Activated naive CD8-positive, alpha-beta T cell treated with anti-CD3 and anti-CD28 coated beads, Interleukin-2, amount 50 U/mL, for 24 hours (primary cell): ENCODE measurements at places on chromosomes 7 and 10.
A peak's percentile ranks its signal among the peaks of the same experiment; 100 is the strongest.

GRCh38 chr10:59240582-59241183, 64.2 kb downstream of the PHYHIPL start:
- H3K27me3 ChIP-seq, result no peaks in the 10 kb centered on the region
- H3K4me1 ChIP-seq, result no peaks in the 10 kb centered on the region
- H3K27ac ChIP-seq, result no peak overlapping the region
- no peaks in the 10 kb centered on the region for H3K36me3 ChIP-seq
- H3K4me3 ChIP-seq, result no peak overlapping the region

GRCh38 chr10:33746836-33747268, 412.4 kb upstream of the NRP1 start:
- no peak overlapping the region for H3K4me3 ChIP-seq
- DNase-seq, result no peak
- H3K4me1 ChIP-seq, result peaks cover 3% of the 10 kb centered on the region
- peaks cover 2% of the 10 kb centered on the region for H3K36me3 ChIP-seq
- H3K27ac ChIP-seq, result no peak overlapping the region

GRCh38 chr10:33279811-33280602, 54.5 kb downstream of the NRP1 start:
- no peak overlapping the region for H3K27ac ChIP-seq
- DNase-seq, result no peak
- H3K36me3 ChIP-seq, result no peaks in the 10 kb centered on the region
- no peaks in the 10 kb centered on the region for H3K4me1 ChIP-seq
- H3K4me3 ChIP-seq, result no peak overlapping the region

GRCh38 chr7:131943646-131944045, 387.2 kb upstream of the PODXL start:
- H3K4me3 ChIP-seq, result no peak overlapping the region
- no peak for DNase-seq
- no peaks in the 10 kb centered on the region for H3K36me3 ChIP-seq
- no peak overlapping the region for H3K27ac ChIP-seq
- no peaks in the 10 kb centered on the region for H3K4me1 ChIP-seq
- H3K27me3 ChIP-seq, result peaks cover 24% of the 10 kb centered on the region

DNA sequence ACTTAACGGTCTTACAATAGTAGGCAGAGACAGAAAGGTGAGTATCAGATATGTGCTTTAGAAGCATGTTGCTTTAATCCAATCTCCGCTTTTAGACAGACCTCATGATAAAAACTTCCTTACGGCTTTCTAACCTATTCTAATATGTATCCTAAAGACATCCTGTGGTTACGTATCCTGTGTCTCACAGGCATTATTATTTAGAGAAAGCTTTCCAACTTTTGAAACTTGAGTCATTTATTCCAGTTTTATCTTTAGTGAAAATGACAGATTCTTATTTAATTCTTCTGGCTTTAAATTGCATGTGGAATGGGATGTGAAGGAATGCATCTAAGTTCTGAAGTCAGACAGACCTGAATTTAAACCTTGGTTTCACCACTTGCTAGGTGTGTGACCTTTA, 118.9 kb downstream of the OTUD1 start:
- peaks cover 28% of the 10 kb centered on the region for H3K4me1 ChIP-seq
- H3K27me3 ChIP-seq, result no peaks in the 10 kb centered on the region
- H3K36me3 ChIP-seq, result peaks cover 4% of the 10 kb centered on the region
- peak overlapping the region; percentile 45 for H3K27ac ChIP-seq
- H3K4me3 ChIP-seq, result peak overlapping the region; percentile 39
- no peak for DNase-seq

- peaks cover 45% of the 10 kb centered on the region for H3K4me1 ChIP-seq
- H3K27ac ChIP-seq, result peak overlapping the region; percentile 91
- DNase-seq, result no peak
- peak overlapping the region; percentile 88 for H3K4me3 ChIP-seq
Measured at GRCh38 chr10:100528921-100529474, 673 bp downstream of the NDUFB8 start.

- H3K36me3 ChIP-seq, result no peaks in the 10 kb centered on the region
- no peaks in the 10 kb centered on the region for H3K27me3 ChIP-seq
- peaks cover 14% of the 10 kb centered on the region for H3K4me1 ChIP-seq
- H3K27ac ChIP-seq, result peak overlapping the region; percentile 96
- H3K4me3 ChIP-seq, result peak overlapping the region; percentile 83
Measured at GRCh38 chr10:31031205-31031557, 484 bp downstream of the ZNF438 start.

DNA sequence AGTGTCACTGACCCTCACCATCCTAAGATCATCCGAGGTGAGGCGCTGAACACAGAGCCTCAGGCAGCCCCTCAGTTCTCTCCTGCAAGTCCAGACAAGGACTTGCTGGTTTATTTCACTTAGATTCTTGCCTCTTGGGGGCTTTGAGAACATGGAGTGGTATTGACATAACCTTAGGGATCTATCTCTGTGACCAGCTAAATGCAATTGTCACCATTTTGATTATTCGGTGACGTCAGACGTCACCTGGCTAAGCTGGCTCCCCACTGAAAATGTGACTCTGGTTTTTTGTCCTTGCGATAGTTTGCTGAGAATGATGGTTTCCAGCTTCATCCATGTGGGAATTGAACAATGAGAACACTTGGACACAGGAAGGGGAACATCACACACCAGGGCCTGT, 49.2 kb upstream of the SFMBT2 start:
- no peaks in the 10 kb centered on the region for H3K36me3 ChIP-seq
- peaks cover 2% of the 10 kb centered on the region for H3K4me1 ChIP-seq
- DNase-seq, result no peak
- H3K27ac ChIP-seq, result no peak overlapping the region
- no peak overlapping the region for H3K4me3 ChIP-seq

DNA sequence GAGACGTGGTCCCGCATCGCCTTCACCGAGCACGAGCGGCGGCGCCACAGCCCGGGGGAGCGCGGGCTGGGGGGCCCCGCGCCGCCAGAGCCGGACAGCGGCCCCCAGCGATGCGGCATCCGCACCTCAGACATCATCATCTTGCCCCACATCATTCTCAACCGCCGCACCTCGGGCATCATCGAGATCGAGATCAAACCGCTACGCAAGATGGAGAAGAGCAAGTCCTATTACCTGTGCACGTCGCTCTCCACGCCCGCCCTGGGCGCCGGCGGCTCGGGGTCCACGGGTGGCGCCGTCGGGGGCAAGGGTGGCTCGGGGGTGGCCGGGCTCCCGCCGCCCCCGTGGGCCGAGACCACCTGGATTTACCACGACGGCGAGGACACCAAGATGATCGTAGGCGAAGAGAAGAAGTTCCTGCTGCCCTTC, 737 bp downstream of the CNNM2 start:
- H3K27ac ChIP-seq, result peak overlapping the region; percentile 87
- H3K36me3 ChIP-seq, result peaks cover 2% of the 10 kb centered on the region
- peaks cover 60% of the 10 kb centered on the region for H3K4me1 ChIP-seq
- peaks cover 16% of the 10 kb centered on the region for H3K27me3 ChIP-seq

- H3K27me3 ChIP-seq, result no peaks in the 10 kb centered on the region
- peaks cover 53% of the 10 kb centered on the region for H3K36me3 ChIP-seq
- peaks cover 9% of the 10 kb centered on the region for H3K4me1 ChIP-seq
- no peak overlapping the region for H3K27ac ChIP-seq
Measured at GRCh38 chr10:818010-818409, 113.5 kb downstream of the LARP4B start.

DNA sequence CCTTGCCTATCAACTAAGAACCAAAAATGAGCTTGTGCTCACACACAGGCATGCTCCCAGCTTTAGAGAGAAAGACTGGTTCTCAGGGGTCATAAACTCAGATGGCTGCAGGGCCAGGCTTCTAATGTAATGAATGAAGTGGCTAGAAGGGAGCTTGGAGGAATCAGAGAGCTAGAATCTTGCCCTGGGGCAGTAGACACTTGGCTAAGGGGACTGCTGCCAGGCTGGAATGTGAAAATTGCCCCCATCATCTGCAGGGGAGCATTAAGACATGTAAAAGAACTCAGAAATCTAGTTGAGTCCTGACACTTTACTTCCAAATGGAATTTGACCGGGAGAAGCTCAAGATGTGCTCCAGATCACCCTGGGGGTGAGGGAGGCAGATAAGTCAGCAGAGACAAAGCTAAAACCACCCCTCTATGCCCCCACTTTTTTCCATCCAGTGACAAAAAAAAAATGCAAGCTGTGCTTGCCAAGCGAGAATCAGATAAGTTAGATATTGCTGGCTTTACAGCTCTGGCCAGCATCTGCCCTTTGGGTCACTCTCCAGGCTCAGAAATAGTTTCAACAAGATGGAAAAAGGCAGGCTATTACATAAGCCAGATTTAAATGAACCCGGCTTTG, 2.3 kb upstream of the SLC16A9 start:
- no peaks in the 10 kb centered on the region for H3K36me3 ChIP-seq
- DNase-seq, result no peak
- peaks cover 71% of the 10 kb centered on the region for H3K27me3 ChIP-seq

DNA sequence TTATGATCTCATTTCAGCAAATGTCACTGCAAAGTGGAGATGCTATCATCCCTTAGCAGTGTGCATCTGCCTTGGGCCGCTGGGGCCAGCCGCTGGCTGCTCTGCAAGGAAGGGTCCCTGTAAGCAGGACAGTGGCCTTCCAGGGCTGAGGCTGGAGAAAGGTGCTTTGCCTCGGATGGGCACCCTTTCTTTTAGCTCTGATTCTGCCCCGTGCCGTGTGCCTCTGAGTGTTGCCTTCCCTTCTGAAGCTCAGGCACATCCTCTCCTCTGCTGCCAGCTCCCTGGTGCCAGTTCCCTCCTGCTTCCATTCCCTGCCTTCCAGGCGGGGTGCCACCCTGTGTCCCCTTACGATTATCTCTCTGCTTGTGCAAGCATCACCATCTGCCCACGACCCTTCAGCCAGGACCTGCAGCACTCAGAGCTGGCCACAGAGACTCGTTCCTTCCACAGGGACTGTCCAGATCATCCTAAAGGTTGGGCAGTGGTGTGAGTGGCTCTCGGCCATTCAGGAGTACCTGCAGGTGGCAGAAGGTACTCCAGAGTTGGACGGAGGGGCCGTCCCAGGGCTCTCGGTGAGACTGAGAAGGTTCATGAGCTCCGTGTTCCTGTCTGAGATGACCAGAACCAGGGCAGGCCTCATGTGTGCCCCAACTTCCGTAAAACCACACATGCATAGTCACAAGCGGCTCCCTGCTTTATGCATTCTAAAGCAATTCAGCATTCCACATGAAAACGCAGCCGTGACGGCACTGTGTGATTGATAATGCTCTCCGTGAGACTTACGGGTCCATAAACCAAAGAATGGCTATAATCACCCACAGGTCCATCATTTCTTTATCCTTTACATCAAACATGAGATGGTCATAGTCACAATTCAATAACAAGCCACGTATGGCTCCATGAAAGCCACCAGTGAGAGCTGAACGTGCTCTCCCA, 371.4 kb downstream of the DNAJB6 start:
- no peak overlapping the region for H3K27ac ChIP-seq
- DNase-seq, result no peak
- H3K4me3 ChIP-seq, result no peak overlapping the region
- peaks cover 15% of the 10 kb centered on the region for H3K27me3 ChIP-seq

DNA sequence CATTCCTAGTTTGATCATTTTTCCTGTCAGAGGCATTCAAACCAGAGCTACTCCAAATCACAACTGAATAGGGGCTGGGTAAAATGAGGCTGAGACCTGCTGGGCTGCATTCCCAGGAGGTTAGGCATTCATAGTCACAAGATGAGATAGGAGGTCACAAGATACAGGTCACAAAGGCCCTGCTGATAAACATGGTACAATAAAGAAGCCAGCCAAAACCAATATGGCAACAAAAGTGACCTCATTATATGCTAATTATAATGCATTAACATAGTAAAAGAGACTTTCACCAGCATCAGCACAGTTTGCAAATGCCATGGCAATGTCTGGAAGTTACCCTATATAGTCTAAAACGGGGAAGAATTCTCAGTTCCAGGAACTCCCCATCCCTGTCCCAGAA, 37.3 kb downstream of the TWIST1 start:
- H3K27me3 ChIP-seq, result no peaks in the 10 kb centered on the region
- no peaks in the 10 kb centered on the region for H3K4me1 ChIP-seq
- H3K4me3 ChIP-seq, result no peak overlapping the region
- no peak overlapping the region for H3K27ac ChIP-seq

DNA sequence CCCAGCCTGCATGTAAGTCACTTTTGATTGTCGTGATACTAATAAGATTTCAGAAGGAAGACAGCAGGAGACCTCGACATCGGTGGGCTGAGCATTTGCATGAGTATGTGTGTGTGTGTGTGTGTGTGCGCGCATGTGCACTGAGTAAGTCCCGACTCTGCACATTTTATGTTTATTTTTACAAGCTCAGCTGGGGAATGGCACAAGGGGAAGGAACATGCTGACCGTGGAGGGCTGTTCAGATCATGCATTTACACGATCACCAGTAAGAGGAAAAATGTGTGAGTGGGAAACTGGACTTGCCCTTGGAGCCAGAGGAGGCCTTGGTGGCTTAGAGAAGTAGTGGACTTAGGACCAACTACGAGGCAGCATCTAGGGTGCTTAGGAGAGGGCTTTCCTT, 41.3 kb downstream of the IL2RA start:
- peaks cover 88% of the 10 kb centered on the region for H3K36me3 ChIP-seq
- H3K27me3 ChIP-seq, result no peaks in the 10 kb centered on the region
- H3K4me3 ChIP-seq, result no peak overlapping the region
- H3K4me1 ChIP-seq, result peaks cover 50% of the 10 kb centered on the region

- no peaks in the 10 kb centered on the region for H3K4me1 ChIP-seq
- H3K27ac ChIP-seq, result no peak overlapping the region
- H3K36me3 ChIP-seq, result peaks cover 38% of the 10 kb centered on the region
- H3K4me3 ChIP-seq, result no peak overlapping the region
Measured at GRCh38 chr7:780081-780480, 52.2 kb upstream of the SUN1 start.

DNA sequence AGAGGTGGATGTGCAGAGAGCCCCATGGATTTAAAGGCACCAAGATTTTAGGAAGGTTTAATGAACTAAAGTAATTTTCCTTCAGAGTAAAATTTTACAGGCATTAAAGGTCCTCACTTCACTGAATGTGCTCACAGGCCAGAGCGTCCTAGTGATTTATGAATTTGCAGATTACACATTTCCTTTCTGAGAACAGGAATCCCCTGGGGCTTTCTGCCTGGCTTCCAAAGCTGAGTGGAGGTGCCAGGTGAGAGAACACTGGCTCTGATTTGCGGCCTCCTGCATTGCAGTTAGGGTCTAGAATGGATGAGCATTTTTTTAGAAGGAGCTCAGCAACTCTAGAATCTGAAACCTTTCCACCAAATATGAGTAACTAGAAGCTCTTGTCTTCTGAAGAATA, 194.3 kb downstream of the SORCS3 start:
- no peak overlapping the region for H3K4me3 ChIP-seq
- no peak for DNase-seq
- no peaks in the 10 kb centered on the region for H3K36me3 ChIP-seq
- peaks cover 2% of the 10 kb centered on the region for H3K27me3 ChIP-seq
- H3K27ac ChIP-seq, result no peak overlapping the region
